Activated CD4-positive, alpha-beta T cell treated with anti-CD3 and anti-CD28 coated beads for 48 hours (primary cell): ENCODE measurements at places on chromosomes 5 and 9.

- no peak for DNase-seq
Measured at GRCh38 chr5:72434781-72435437, 72.3 kb downstream of the ZNF366 start.

GRCh38 chr5:177310757-177311391 lies 824 bp downstream of the MXD3 start:
- no peak for DNase-seq

GRCh38 chr5:149317281-149318048 lies 27.8 kb upstream of the GRPEL2 start:
- peak; percentile 33 for DNase-seq

- DNase-seq, result no peak
Measured at GRCh38 chr9:318646-319045, 104.0 kb downstream of the DOCK8 start.

GRCh38 chr9:22415941-22416691 lies 30.5 kb upstream of the DMRTA1 start:
- DNase-seq, result no peak

DNA sequence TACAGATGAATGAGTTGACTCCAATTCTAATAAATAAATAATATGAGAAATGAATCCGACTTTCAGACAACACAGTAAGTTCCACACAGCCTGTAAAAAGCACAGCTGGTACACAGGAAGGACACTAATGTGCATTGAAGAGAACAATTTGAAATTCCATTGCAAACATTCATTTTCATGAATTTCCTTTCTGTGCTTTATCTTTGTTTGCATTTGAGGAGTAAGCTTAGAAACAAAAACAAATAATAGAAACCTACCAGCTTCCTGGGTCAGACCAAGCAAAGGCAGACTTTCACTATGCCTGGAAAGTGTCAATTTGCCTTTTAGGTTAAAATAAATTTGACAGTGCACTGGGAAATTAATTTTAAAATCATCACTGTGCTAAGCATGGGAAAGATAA lies 143.8 kb upstream of the VLDLR start:
- DNase-seq, result no peak

GRCh38 chr5:113652161-113652560 lies 138.7 kb downstream of the YTHDC2 start:
- DNase-seq, result no peak
